Left renal cortex interstitium (tissue), 4 donors: ENCODE measurements at places on chromosomes 3 and 15.

DNA sequence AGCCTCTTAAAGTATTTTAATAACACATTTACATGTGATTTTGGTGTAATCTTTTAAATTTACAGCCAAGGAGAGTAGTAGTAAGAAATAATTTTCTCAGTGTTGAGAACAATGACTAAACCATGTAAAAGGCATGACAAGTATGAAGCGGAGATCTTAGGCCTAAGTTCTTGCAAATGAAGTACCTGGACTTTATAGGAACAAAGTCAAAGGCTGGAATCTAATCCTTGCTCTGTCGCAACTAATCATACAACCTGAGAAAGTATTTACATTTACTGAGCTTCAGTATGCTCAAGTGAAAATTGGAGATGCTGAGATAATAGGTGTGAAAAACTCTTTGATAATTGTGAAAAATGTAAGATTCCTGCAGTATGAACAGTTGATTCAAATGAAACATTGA lies 86.4 kb upstream of the VGLL3 start:
- DNase-seq: no peak

GRCh38 chr15:88077296-88078020 lies 179.1 kb downstream of the NTRK3 start:
- DNase-seq: no peak

- no peak for DNase-seq
Measured at GRCh38 chr15:69755551-69756310, 303.1 kb downstream of the RPLP1 start.

DNA sequence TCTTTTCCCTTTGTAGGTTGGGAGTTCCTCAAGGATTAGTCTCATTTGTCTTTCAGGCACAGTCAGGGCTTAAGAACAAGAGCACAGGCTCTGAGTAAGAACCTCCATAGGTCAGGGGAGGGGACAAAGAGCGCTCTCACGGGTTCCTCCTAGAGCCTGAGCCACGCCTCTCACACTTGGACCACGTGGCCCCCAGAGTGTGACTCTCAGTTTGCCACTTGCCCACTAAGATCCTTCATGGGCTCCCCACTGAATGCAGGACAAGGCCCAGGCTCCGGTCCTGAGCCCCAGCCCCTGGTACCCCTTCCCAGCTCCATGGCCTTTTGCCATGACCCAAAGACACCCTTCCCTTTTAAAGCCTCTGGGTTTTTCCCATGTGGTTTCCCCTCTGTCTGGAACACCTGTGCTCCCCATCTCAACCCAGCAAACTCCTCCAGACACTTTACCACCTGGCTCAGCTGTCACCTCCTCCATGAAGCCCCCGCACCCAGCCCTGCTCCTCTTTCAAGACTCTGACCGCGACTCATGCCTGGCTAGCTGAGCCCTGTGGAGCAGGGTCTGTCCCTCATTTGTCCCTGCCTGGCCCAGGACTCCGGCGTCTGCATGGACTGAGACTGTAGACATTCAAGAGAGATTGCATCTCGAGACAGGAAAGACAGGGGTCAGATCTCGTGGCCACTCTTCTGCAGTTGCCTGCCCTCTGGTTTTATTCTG lies 32.7 kb downstream of the IQSEC1 start:
- no peak for DNase-seq

- DNase-seq: no peak
Measured at GRCh38 chr15:78457101-78457500, 19.1 kb downstream of the IREB2 start.
